Upper lobe of left lung (tissue), 6 donors: ENCODE measurements at places on chromosomes 1 and 21. TPM values are rescaled to one million over a fixed set of nuclear protein-coding genes. Genes with fewer than 3 reads are reported as not detected.
A peak's percentile ranks its signal among the peaks of the same experiment; 100 is the strongest.

GRCh38 chr1:66246351-66247269 lies 287.3 kb upstream of the SGIP1 start:
- no peak overlapping the region for H3K27ac ChIP-seq
- H3K4me1 ChIP-seq, result no peaks in the 10 kb centered on the region
- H3K27me3 ChIP-seq, result no peaks in the 10 kb centered on the region
- no peaks in the 10 kb centered on the region for H3K36me3 ChIP-seq
- no peak overlapping the region for H3K4me3 ChIP-seq

The RCSD1 gene
- 23.0 TPM for total RNA-seq

- H3K4me1 ChIP-seq, result peaks cover 14% of the 10 kb centered on the region
- no peak within 1 kb of the TSS for H3K4me3 ChIP-seq
- DNase-seq, result no peak
Observed at GRCh38 chr1:75611014-75611413, at the start of gene SLC44A5. TSS of gene SLC44A5 (minus strand) at chr1:75611114. CDS start at chr1:75541447, 69,667 bp downstream.

DNA sequence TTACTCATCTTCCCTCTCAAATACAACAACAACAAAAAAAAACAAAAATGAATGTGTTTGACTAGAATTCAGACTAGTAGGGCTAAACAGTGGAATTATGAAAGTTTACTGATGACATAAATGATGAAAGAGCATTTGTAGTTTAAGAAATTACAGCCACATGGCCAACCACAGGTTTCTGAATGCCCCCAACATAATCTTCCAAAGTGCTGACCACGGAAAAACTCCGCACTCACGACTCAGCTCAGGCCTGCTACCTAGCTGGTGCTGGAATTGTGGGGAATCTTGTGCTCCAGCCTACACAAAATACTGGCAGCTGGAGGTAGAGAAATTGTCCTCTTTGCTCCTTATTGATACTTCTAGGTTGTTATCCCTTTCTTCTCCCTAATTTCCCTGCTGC lies 23.6 kb upstream of the TBX15 start:
- peaks cover 22% of the 10 kb centered on the region for H3K4me1 ChIP-seq
- peaks cover 3% of the 10 kb centered on the region for H3K27me3 ChIP-seq
- H3K4me3 ChIP-seq, result no peak overlapping the region
- no peak overlapping the region for H3K27ac ChIP-seq
- no peak for DNase-seq
- H3K36me3 ChIP-seq, result no peaks in the 10 kb centered on the region

GRCh38 chr1:50123071-50123470 lies 14.4 kb downstream of the ELAVL4 start:
- H3K27me3 ChIP-seq, result no peaks in the 10 kb centered on the region
- no peak for DNase-seq
- H3K4me3 ChIP-seq, result no peak overlapping the region
- H3K4me1 ChIP-seq, result no peaks in the 10 kb centered on the region
- H3K27ac ChIP-seq, result no peak overlapping the region

- no peaks in the 10 kb centered on the region for H3K36me3 ChIP-seq
- DNase-seq, result no peak
- peak overlapping the region; percentile 84 for H3K4me3 ChIP-seq
- peak overlapping the region; percentile 100 for H3K27ac ChIP-seq
Observed at GRCh38 chr1:26696119-26696653, 371 bp downstream of the ARID1A start.

The SPRR2B gene
- total RNA-seq, result not detected

DNA sequence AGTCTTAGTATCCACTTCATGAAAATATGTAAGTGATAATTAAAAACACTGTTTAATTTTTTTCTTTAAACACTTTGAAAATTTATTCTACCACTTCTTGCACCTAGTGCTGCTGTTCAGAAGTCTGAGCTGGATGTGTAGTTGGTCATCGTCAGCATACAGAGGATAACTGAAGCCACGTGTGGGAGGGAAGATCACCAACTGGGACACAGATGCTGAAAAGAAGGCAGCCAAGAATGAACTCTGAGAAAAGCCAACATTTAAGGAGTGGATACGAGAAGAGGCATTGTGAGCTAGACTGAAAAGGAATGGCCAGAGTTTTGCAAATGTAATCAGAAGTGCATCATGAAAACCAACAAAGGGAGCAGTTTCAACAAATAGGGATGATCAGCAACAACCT lies 24.6 kb upstream of the CLCA4 start:
- no peaks in the 10 kb centered on the region for H3K4me1 ChIP-seq
- DNase-seq, result no peak
- H3K4me3 ChIP-seq, result no peak overlapping the region
- no peaks in the 10 kb centered on the region for H3K27me3 ChIP-seq
- H3K36me3 ChIP-seq, result no peaks in the 10 kb centered on the region

DNA sequence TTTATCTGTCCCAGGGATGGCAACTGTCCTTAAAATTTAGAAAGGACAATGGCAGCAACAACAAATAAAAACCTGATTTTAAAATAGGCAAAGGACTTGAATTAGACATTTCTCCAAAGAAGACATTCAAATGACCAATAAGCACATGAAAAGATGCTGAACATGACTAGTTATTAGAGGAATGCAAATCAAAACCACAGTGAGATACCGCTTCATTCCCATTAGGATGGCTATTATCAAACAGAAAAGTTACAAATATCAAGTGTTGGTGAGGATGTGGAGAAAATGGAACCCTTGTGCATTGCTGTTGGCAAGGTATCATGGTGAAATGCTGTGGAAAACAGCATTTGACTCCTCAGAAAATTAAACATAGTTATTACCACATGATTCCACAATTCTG lies 120.7 kb downstream of the CRB1 start:
- no peaks in the 10 kb centered on the region for H3K4me1 ChIP-seq
- H3K4me3 ChIP-seq, result no peak overlapping the region
- H3K36me3 ChIP-seq, result no peaks in the 10 kb centered on the region
- DNase-seq, result no peak

DNA sequence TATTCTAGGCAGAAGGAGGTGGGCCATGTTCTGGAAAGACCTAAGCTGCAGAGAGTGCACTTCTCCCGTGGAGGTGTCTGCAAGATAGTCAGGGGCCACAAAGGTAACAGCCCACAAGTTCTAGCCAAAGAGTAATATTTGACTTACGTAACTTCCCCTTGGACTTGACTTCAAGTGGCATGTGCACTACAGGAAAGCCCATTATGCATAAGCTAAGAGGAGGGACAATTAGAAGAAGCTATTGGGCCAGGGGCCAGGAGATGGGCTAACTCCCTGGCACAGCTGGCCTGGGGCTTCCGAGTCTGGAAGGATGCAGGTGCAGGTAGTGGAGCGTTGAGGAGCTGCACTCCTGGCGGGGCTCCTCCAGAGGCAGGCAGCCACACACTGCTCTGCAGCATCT lies 58.3 kb downstream of the ERG start:
- H3K36me3 ChIP-seq, result no peaks in the 10 kb centered on the region
- H3K27ac ChIP-seq, result peak overlapping the region; percentile 52
- no peaks in the 10 kb centered on the region for H3K27me3 ChIP-seq
- no peak overlapping the region for H3K4me3 ChIP-seq
- peaks cover 36% of the 10 kb centered on the region for H3K4me1 ChIP-seq
- DNase-seq, result peak; percentile 38

DNA sequence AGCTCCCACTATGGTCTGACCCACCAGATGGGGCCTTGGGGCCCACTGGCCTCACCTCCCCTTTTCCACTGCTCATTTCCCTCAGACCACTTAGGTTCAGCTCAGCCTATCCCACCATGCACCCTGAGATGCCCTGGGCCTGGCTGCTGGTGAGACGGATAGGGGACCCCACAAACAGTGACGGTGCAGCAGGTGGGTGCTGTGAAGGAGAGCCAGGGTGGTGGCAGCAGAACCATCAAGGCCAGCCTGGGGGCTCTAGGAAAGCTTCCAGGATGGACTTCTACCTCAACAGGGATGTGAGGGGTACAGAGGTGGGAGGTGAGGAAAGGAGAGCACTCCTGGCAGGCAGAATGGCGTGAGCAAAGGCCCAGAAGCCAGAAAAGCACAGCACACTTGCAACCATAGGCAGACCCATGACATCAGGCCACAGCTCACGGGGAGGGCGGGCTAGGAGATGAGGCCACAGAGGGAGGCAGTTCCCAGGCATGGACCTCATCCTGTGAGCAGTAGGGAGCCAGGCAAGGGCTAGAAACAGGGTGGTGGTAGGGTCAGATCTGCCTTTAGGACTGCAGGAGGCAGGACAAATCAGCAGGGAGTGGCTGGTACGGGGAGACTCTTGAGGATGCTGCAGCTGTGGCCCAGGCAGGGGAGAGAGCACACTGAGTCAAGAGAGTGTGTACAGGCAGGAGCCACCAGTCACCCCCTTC lies 23.1 kb downstream of the CYB5RL start:
- H3K36me3 ChIP-seq, result no peaks in the 10 kb centered on the region
- no peaks in the 10 kb centered on the region for H3K27me3 ChIP-seq
- H3K27ac ChIP-seq, result no peak overlapping the region
- no peak for DNase-seq

DNA sequence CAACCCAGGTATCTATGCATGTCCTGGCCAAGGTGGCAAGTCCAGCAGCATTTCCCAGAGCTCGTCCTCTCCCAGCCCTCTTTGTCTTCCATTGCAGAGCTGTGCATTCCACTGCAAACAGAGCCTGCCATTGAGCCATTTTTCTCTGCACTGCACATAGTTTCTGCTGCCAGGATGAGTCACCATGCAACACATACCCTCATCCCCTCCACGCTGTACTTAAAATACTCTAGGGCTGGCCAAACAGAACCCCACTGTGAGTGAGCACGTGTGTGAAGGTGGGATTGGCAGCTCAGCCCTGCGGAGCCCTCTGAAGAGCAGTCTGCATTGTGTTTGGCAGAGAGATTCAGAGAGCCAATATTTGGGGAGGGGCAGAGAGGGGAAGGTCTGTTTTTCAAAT lies 3.9 kb upstream of the ATP1B1 start:
- H3K27me3 ChIP-seq, result no peaks in the 10 kb centered on the region
- DNase-seq, result no peak
- H3K36me3 ChIP-seq, result no peaks in the 10 kb centered on the region

DNA sequence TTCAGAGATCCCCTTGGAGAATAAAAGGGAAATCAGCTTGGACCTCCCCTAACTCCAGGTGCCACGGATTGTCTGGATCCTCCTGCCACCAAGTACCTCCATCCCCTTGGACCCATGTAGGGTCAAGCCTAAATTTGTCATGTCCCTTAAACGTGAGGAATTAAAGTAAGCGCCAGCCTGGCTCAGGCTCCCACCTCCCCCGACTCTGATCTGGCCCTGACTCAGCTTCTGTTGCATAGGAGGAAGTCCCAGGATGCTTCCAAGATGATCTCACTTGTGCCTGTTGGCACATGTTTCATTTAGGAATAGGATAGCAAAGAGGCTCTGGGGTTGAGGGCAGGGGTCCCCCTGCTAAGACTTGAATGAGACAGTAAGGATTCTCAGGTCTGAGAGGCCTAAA lies 231.9 kb upstream of the JUN start:
- H3K27ac ChIP-seq, result no peak overlapping the region
- peaks cover 24% of the 10 kb centered on the region for H3K4me1 ChIP-seq
- no peak for DNase-seq
- no peak overlapping the region for H3K4me3 ChIP-seq

The ITLN2 gene
- total RNA-seq, result 38.7 TPM

DNA sequence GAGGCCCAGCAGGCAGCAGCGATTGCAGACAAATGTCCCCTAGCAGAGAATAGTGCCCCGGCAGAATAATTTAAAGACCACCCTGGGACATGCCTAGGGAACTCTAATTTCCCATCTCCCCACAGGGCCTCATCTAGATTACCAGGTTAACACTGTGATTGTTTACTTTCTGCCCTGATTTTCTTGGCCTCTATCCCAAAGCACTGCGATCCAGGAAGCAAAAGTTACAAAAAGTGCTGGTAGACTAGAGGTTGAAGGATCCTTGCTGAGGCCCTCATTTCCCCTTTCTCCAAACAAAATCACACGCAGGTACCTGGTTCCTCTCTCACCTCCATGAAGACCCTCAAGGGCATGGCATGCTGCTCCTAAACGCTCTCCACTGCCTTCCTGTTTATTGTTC lies 229.7 kb downstream of the C1orf94 start:
- no peak overlapping the region for H3K4me3 ChIP-seq
- H3K27ac ChIP-seq, result peak overlapping the region; percentile 53
- no peak for DNase-seq
- peaks cover 9% of the 10 kb centered on the region for H3K4me1 ChIP-seq
- H3K36me3 ChIP-seq, result no peaks in the 10 kb centered on the region
- no peaks in the 10 kb centered on the region for H3K27me3 ChIP-seq

DNA sequence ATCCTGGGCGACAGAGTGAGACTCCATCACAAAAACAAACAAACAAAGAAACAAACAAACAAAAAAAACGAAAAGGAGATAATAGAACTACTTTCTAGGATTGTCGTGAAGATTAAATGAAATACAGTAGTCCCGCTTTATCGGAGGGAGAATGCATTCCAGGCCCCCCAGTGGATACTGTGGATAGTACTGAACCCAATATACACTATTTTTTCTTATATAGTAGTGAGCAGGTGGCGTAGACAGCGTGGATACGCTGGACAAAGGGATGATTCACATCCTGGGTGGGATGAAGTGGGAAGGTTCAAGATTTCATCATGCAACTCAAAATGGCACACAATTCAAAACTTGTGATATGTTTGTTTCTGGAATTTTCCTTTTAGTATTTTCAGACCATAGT lies 8.0 kb downstream of the SLC35F3 start:
- no peak overlapping the region for H3K27ac ChIP-seq
- H3K36me3 ChIP-seq, result no peaks in the 10 kb centered on the region
- DNase-seq, result no peak
- no peaks in the 10 kb centered on the region for H3K4me1 ChIP-seq
